ENCODE measurements at places on chromosomes 2 and 18.

- no peak for DNase-seq
These were observed 78.6 kb upstream of the CSRNP3 start for GRCh38 chr2:165390875-165391274.

DNA sequence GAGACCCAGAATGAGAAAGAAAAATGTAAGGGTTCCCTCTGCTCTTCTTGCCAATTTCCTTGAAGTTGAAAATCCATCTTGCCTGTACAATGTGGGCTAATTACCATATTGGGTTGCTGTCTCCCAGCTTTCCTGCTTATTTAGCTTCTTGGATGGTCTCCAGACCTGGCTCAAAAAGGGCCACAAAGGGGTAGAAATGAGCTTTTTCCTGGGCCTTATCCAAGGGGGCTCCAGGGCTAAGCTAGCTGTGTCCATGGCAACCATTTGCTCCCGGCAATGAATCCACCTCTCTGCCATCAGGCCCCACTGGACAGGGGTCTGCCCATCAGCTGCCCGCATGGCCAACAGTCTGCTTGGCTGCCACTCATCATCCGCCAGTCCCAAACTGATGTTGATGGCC lies 85.0 kb downstream of the BOD1L2 start:
- no peak for DNase-seq

DNA sequence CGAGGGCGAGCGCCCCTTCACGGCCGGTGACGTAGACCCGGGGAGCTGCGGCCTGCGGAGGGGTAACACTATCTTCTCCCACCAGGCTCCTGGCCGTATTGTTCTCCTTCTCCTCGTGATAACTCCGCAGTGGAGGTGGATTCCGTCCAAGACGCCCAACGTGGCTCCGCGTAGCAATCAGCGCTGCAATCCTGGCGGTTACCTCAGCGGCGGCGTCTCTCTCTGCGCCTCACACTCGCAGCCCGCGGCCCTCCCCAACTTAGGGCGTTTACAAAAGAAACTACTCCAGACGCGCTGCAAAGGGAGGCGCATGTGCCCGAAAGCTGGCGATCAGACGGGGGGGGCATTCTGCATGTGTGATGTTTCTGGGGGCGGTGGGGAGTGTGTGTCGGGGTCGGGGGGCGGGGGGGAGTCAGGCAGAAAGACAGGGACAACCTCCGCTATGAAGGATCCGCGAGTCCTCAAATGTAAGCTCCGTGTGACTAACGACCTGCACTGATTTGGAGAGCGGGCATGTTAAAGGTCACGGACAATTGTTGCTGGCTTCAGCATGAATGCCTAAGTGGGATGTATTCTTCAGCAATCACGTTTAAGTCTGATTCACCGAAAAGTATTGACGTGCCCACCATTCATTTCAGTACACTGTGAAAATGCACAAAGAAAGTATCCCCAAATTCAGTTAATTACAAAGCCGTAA lies 1.3 kb upstream of the ZNF516 start:
- peak; percentile 41 for DNase-seq

DNA sequence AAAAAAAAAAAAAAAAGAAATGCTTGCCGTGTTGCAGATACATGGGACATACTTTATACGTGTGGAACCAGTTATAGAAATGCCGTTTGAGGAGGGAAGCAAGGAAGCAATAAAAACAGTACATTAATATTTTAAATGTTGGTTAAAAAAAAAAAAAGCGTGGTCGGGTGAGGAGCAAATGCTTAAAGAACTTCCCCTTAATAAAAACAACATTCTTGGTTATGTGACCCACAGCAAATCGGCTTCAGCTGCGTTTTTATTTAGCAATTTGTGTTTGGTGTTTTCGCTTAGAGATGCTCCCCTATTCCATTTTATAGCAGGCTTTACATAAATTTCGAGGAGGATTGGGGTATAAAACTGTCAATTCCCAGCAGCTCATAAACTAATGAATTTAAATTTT lies 223.6 kb downstream of the LRRTM1 start:
- DNase-seq, result no peak

DNA sequence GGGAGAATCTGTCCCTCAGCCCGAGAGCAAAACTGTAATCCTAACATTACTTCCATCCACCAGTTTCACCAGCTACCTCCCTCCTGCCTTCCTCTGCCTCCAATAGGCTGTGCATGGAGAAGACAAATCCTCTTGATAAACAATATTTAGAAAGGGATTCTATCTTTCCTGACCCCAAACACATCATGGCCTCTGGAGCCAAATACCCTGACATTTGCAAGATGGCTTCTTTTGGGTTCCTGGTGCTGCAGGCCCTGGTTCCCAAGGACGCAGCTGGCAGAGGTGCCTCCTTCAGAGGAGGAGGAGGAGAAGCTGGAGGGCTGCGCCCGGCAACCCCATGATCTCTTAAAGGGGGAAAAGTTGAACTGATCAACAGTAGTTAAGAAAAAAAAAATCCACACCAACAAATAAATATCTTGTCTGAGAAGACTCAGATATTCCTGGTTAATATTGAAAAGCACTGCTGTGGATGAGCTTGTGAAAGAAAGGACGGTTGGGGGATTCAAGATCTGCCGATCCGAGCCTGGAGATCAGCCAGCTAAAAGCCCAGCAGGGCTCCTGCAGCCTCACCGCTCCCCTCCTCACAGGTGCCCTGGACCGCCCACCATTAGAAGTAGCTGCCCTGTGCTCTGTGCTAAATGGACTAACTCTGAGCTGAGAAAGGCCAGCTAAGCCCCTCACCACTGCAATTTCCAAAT lies 116.8 kb downstream of the MSH2 start:
- DNase-seq, result no peak

- DNase-seq, result no peak
These were observed 144.8 kb downstream of the ZNF804A start for GRCh38 chr2:184743096-184743495.

GRCh38 chr2:112884869-112885505 lies 26.0 kb upstream of the IL37 start:
- DNase-seq, result peak; percentile 43

GRCh38 chr18:5451871-5452270 lies 91.9 kb downstream of the EPB41L3 start:
- no peak for DNase-seq

DNA sequence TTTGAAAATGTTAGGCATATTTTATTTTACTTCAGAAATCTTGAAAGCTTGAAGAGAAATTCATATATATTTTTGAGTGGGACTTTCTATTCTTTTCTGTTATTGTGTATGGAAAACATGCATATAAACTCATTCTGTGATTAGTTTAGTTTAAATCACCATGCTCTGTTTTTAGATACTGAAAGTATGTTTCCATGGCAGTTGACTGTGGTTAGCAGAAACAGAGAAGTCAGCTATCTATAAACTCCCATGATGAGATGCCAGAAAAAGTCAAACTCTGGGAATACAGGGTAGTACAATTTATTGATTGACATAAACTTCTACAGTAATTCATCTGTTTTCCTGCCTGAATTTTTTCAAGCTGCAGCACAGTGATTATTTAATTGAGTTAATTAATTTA lies 905.3 kb upstream of the VRK2 start:
- no peak for DNase-seq

- no peak for DNase-seq
These were observed 286.8 kb downstream of the ARL6IP6 start for GRCh38 chr2:153005071-153005730.

DNA sequence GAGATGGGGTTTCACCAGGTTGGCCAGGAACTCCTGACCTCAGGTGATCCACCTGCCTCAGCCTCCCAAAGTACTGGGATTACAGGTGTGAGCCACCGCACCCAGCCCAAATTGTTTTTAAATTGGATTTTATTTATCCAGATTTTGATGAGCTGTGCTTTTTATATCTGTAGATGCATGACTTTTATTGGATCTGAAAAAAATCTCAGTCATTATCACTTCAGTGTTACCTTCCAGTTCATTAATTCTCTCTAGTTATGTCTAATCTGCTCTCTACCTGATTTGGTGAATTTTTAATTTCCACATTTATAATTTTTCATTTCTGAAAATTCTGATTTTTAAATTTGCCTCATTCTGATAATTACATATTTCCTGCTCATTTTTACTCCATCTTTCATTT lies 13.5 kb downstream of the AGFG1 start:
- no peak for DNase-seq

- no peak for DNase-seq
These were observed 558 bp downstream of the MRPS5 start for GRCh38 chr2:95121093-95121406.

DNA sequence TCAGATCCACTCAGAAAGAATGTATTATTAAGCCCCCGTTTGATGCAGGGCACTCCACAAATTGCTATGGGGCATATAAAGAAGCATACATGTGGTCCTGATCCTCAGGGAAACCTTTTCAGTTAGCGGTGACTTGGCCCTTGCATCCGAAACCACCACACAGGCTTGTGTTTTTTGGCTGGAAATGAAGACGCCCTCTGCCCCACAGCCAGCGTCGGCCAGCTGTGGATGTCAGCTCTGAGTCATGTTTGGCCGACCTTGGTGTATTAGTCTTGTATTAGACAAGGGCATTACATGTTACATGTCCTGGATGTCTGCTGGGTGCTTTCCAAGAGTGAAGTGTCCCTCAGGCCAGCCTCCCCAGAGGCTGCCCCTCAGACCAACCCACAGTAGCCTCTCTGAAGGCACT lies 107.6 kb upstream of the MAP3K20 start:
- DNase-seq, result no peak

DNA sequence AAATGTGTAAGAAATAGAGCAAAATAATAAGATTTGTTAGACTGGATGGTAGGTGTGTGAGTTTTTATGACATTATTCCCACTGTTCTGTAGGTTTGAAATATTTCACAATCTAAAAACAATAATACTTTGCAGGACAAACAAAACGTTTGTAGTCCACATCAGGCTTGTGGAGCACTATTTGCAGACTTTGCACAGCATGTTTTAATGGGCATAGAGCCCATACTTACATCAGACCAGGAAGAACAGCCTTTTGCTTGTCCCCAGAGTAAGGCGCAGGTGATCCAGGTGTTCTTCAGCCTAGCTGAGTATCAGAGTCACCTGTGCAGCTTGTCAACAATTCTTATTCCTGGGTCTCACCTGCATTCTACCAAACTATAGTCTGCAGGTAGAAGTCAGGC lies 9.1 kb upstream of the STK39 start:
- DNase-seq, result no peak

DNA sequence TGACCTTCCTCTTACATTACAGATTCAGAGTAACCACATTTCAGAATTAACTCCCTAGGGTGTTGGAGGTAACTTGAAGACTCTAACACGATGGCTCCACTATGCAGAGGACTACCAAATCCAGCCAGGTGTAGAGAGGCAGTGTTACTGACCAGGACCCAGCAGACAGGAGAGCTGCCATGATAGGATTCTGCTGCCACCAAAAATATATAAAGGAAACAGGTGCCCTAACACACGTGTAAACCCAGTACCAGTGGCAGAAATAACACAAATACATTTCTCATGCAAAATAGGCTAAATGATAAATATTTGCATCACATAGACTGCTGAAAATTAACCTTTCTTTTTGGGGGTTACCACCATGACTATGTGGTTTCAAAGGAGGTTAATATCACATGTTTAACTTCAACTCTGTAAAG lies 7.0 kb downstream of the ZBTB14 start:
- no peak for DNase-seq

GRCh38 chr2:12316476-12316875 lies 400.3 kb upstream of the TRIB2 start:
- DNase-seq, result no peak

GRCh38 chr18:7535436-7536205 lies 31.5 kb upstream of the PTPRM start:
- no peak for DNase-seq

All from T-cell (primary cell).